ENCODE measurements at places on chromosomes 5 and 9.
A peak's percentile ranks its signal among the peaks of the same experiment; 100 is the strongest.

GRCh38 chr9:128159522-128159783 lies 612 bp upstream of the BBLN start:
- DNase-seq = no peak

GRCh38 chr5:5586721-5587120 lies 164.2 kb downstream of the ICE1 start:
- no peak for DNase-seq

DNA sequence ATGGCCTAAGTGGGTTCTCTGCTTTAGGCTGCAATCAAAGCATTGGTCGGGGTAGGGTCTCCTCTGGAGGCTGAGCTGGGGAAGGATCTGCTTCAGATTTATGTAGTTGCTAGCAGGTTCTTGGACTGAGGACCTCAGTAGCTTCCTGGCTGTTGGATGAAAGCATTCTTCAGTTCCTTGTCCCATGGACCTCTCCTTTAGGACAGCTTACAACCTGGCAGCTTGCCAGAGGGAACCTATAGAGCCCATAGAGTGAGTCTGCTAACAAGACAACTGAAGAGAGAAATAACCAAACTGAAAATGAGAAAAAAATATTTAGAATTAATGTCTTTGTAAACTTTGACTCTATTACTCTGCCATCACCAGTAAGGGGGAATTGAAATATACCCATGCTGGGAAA lies 12.4 kb downstream of the MRPS30 start:
- DNase-seq = no peak

DNA sequence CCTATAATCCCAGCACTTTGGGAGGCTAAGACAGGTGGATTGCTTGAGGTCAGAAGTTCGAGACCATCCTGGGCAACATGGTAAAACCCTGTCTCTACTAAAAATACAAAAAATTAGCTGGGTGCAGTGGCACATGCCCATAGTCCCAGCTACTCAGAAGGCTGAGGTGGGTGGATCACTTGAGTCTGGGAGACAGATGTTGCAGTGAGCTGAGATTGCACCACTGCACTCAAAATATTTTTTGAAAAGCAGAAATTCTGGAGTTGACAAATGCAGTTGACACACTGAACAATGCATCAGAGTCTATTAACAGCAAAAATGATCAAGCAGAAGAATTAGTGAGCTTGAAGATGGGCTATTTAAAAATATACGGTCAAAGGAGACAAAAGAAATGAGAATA lies 35.5 kb downstream of the NDUFAF2 start:
- DNase-seq = no peak

DNA sequence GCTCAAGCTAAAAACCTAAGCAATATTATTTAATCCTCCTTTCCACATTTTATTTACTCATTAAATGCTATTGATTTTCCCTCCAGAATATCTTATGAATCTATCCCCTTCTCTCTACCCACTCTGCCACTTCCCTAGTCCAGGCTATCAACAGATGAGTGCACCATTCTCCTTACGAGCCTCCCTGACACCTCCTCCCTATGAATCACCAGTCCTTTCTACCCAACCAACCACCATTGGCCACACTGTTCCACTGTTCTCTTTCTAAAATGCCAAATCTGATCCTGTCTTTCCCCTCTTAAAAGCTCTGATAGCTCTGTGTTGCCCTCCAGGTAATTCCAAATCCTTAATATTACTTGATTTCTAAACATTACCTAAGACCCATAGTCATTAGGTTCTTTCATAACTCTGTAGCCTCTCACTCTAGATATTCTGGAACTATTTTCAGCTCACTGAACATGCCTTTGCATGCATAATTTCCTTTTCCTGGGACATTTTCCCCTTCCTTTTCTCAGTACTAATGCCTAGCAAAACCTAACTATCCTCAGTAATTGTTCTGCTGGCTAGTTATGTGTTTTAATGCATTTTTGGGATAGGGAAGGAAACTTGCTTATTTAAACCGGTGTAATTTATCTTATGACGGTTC lies 126.3 kb downstream of the UNC13B start:
- no peak for DNase-seq

DNA sequence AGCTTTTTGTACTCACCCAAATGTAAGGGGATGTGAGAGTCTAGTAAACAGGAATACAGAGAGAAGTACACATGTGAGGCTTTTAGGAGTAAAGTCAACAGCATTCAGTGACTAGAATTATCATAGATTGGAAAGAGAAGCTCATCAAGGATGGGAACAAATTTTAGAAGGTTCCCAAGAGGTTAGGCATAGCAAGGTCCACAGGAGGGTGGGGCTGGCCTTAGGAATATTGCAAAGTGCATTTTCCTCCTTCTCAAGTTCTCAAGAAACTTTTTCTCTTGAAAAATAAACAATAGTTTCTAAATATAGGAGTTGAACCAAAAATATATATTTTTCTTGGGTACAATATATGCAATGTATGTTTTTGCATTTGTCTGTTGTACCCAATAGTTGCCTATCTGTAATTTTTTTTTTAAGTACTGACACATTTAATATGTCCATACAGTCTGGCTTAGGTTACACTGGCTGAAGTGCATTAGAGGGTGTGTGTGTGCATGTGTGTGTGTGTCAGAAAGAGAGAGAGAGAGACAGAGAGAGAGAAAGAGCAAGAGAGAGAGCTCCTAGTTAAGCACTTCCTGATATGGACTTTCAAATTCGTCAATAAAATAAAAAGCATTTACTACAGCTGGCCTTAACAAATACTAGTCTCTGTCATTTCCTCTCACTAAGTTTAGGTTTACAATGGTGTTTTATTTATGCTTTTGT lies 62.2 kb downstream of the SNX18 start:
- DNase-seq = no peak

GRCh38 chr5:143521846-143522400 lies 118.4 kb upstream of the NR3C1 start:
- no peak for DNase-seq

GRCh38 chr9:89501311-89501898 lies 3.5 kb upstream of the SEMA4D start:
- no peak for DNase-seq

DNA sequence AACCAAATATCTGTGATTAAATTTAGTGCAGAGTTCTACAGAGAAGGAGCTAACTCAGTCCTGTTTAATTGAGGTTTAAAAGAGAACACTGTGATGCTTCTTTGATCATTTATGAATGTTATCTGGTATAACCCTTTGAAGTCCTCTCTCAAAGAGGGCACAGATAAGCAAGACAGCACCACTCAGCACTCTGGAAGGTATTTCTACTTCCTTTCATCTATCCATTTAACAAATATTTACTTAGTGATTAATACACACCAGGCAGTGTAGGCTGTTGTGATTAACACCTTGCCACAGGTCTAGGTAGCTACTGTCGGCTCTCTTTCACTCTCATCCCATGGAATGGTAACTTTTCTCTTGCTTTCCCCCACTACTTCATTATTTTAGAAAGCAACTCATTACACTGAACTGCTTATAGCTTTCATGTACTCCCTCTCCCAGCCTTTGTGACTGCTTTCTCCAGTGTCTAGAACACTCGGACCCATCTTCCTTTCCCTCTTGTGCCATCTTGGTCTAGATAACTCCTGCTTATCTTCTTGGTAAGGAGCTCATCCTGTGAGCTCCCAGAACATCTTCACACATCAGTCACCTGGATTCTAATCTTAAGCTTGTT lies 54.7 kb downstream of the GLDC start:
- DNase-seq = no peak

GRCh38 chr5:23027331-23027730 lies 174.2 kb upstream of the CDH12 start:
- no peak for DNase-seq

DNA sequence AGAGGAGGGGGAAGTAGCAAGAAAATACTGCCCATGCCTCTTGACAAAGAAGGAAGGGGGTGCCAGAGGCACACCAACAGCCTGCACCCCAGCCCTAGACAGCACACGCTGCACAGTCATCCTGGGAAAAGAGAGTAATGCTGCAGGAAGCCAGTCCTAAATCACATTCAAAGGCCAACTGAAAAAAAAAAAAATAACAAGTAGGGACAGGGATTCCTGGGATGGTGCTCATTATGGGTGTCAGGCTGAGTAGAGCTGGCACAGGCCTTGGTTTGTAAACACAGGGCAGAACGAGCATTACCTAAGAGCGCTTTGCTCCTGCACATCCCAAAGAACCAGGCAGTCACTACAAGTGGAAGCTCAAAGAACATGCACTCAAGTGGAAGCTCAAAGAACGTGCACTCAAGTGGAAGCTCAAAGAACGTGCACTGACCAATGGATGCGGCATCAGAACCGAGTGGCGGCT lies 7.8 kb downstream of the RAPGEF1 start:
- no peak for DNase-seq

DNA sequence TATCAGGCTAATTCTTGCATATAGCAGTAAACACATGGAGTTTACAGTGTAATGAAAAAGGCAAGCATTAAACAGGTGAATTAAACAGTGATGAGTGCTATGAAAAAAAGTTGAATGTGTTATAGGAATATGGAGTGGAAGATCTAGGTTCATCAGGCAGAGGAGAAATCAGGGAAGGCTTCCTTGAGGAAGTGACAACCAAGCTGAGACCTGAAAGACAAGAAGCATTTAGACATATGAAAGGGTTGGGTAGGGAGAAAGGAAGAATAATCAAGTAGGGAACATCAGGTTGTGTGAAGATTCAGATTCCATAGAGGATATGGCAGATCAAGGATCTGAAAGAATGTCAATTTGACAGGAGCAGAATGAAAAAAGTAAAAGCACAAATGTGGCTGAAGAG lies 612.5 kb downstream of the PRELID2 start:
- DNase-seq = no peak

- DNase-seq = no peak
These were observed 38.2 kb downstream of the HAVCR1 start for GRCh38 chr5:157020511-157021222.

DNA sequence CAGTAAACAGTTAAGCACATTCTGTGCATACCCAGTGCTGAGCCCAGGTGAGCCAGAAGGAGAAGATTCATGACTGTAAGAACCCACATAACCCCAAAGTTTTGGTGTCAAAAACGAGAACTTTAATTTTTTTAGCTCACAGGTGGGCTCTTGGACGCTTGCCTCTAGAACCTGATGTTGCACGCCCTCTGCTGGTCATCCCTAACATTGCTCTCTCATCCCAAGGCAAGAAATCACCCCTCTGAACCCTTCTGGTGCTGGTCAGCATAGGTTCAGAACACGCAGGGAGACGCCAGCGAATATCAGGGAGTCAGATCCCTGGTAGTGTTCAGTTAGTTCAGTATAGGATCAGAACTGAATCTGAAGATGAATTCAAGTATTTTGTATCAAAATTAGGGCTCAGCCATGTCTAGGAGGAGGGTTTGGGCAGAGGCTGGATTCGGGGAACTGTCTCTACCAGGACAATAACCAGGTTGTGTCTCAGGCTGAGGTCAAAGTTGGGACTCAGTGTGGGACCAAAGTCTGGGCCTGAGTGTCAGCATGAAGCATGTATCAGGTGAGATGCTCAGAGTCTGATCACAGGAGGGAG lies 4.1 kb upstream of the DNAJB5 start:
- peak; percentile 63 for DNase-seq

GRCh38 chr9:99867968-99868367 lies 38.5 kb upstream of the STX17 start:
- no peak for DNase-seq

DNA sequence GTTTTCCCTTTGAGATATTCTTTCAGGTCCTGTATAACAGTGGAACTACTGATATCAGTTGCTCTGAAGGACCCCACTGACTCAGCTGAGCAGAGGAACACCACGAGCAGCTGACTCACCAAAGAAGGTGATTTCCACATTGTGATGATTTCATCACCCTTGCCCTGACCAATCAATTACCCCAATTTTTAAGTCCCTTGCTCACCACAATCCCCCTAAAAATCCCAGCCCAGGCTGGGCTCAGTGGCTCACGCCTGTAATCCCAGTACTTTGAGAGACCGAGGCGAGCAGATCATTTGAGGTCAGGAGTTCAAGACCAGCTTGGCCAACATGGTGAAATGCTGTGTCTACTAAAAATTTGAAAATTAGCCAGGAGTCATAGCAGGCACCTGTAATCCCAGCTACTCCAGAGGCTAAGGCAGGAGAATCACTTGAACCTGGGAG lies 125.3 kb upstream of the ABCA1 start:
- no peak for DNase-seq

GRCh38 chr9:5449521-5450358 lies 602 bp upstream of the CD274 start:
- no peak for DNase-seq

GRCh38 chr5:172076761-172077244 lies 70.4 kb upstream of the FBXW11 start:
- no peak for DNase-seq

DNA sequence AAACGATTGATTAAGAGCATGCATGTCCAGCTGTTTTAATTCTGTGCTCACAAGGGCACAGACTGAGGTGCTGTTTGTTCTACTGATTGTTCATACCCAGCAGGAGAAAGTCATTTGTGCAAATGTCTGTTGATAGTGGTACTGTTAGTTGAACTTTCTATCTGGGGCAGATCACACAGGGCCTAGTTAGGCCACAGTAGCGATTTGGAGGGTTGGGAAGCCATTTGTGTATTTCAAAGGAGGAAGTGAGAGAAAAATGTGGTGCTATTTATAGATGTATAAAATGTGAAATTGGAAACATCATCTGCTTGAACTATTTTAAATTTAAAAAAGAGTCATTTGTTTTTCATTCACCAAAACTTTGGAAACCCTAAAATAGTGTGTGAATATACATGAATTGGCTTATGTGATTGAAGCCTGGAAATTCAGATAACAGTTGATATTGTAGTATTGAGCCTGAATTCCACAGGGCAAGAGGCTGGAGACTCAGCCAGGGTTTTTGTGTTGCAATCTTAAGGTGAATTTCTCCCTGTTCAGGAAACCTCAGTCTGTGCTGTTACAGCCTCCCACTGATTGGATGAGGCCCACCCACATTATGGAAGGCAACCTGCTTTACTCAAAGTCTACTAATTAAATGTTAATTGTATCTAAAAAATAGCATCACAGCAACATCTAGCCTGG lies 162.0 kb upstream of the CDKN2B start:
- DNase-seq = no peak

DNA sequence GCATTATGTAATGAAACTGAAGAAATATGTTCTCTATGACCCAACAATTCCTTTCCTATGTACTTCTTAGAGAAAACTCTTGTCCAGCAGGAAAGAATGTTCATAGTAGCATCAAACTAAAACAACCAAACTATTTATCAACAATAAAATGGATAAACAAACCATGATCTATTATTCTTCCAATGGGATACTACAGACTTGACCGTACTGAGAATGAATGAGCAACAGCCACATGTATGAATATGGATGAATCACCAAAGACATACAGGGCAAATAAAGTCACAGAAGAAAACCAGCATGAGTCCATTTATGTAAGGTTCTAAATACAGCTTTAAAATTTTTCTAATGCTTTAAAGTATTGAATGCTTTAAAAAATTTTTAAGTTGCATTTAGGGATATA lies 73.6 kb upstream of the SUSD1 start:
- no peak for DNase-seq

DNA sequence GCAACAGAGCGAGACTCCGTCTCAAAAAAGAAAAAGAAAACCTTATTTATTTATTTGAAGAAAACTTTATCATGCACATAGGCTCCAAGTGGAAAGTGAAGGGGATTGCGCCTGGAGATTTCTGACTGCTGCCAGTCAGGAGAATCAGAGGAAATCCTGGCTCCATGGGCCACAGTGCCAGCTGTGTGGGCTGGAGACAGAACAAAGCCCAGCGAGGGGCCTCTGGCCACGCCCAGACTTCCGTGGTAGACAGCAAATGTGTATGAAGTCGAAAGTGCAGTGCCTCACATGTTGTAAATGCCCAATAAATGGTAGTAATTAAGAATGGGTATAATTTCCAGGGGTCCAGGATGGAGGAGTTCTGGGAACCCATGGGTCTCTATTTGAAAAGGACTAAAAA lies 75.8 kb upstream of the WWC1 start:
- DNase-seq = no peak

All from hematopoietic multipotent progenitor cell treated with erythropoietin and hydrocortisone succinate and interleukin-3 and kit ligand, for 15 days (in vitro differentiated cells).